ENCODE measurements at places on chromosomes 2 and 18.

DNA sequence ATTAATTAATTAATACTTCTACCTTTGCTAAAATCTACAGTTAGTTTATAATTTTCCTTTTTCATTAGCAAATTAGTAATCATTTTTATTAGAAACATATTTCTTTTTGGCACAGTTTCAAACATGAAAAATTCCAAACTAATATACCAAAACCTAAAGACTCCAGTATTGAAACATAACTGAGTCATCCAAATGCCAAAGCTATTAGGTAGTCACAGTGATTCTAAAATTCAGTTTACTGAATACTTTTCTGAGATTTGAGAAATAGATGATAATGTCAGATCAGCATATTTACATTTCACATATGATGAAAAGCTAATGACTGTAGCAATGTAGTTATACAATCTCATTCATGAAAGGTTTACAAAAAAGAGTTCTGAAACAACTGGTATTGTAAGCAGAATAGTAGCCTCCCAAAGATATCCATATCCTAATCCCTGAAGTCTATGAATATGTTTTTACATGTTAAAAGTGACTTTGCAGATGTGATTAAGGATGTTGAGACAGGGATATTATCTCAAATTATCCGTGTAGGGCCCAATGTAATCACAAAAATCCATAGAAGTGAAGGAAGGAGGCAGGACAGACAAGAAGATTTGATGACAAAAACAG is 680.2 kb upstream of the CHAC2 start:
- no peaks in the 10 kb centered on the region for H3K36me3 ChIP-seq
- no peaks in the 10 kb centered on the region for H3K27me3 ChIP-seq
- no peak overlapping the region for H3K4me3 ChIP-seq

DNA sequence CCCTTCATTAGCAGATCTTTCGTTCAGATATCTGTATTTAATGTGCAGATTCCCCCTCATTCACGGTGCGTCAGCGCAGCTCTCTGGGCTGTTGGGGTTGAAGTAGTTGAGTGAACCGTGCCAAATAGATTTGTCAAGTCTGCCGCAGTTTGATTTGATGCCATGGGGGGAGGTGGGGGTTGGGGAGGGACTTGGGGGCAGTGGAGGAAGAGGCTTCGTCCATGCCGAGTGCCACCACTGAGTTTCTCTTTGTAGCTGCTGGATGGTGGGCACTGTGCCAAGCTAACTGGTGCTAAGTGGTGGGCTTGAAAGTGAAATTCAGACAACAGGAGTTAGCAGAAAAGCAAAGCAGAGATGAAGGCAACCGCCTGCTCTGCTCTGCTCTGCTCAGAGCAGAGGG is 47.9 kb downstream of the NRP2 start:
- H3K27ac ChIP-seq: no peak overlapping the region
- no peaks in the 10 kb centered on the region for H3K36me3 ChIP-seq
- H3K27me3 ChIP-seq: no peaks in the 10 kb centered on the region
- no peak for DNase-seq
- H3K4me1 ChIP-seq: no peaks in the 10 kb centered on the region

DNA sequence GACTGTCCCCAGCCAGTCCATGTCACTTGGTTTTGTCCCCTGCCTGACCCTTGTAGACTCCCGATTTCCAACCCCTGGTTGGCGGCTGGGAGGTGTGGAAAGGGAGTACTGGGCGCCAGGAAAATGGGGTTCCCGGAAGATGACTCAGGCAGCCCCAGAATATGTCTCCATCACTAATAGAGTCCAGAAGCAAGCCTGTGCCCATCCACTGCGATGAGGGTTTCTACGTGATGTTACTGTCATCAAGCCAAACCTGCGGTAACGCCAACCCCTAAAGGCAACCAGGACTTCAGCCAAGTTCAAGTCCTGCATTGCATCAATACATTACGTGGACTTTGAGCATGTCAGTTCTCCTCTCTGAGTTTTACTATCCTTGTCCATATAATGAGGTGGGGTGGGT is 62.0 kb upstream of the TAF1B start:
- H3K4me3 ChIP-seq: no peak overlapping the region
- H3K27me3 ChIP-seq: no peaks in the 10 kb centered on the region
- H3K27ac ChIP-seq: no peak overlapping the region

DNA sequence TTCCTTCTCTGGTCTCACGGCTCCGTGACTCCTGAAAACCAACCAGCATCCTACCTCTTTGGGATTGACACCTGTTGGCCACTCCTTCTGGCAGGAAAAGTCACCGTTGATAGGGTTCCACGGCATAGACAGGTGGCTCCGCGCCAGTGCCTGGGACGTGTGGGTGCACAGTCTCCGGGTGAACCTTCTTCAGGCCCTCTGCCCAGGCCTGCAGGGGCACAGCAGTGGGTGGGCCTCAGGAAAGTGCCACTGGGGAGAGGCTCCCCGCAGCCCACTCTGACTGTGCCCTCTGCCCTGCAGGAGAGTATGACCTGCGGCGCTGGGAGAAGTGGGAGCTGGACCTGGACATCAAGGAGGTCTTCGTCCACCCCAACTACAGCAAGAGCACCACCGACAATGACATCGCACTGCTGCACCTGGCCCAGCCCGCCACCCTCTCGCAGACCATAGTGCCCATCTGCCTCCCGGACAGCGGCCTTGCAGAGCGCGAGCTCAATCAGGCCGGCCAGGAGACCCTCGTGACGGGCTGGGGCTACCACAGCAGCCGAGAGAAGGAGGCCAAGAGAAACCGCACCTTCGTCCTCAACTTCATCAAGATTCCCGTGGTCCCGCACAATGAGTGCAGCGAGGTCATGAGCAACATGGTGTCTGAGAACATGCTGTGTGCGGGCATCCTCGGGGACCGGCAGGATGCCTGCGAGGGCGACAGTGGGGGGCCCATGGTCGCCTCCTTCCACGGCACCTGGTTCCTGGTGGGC is 10.0 kb downstream of the PROC start:
- H3K4me3 ChIP-seq: no peak overlapping the region
- H3K4me1 ChIP-seq: peaks cover 5% of the 10 kb centered on the region
- DNase-seq: no peak
- no peak overlapping the region for H3K27ac ChIP-seq
- H3K36me3 ChIP-seq: no peaks in the 10 kb centered on the region

DNA sequence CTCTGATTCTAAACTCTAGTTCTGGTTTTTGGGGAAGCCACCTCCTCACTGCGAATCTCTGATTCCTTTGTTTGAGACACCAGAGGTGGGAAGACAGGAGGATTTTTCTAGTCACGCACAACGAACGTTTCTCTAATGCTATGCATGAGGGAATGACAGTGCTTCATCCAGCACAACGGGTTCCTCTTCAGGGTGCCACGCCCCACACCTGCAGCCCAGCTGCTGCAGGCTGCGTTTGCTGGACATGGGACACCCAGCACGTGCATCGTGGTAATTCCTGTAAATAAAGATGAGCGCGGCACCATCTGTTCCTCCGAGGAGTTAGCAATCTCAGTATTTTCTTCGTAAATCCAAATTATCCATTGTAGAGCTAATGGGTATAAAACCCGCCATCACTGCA is 37.5 kb upstream of the TPO start:
- no peak for DNase-seq
- H3K4me3 ChIP-seq: no peak overlapping the region
- H3K27me3 ChIP-seq: no peaks in the 10 kb centered on the region
- H3K27ac ChIP-seq: no peak overlapping the region
- H3K4me1 ChIP-seq: peaks cover 2% of the 10 kb centered on the region

GRCh38 chr2:107062173-107062572 is 176.2 kb upstream of the ST6GAL2 start:
- H3K36me3 ChIP-seq: no peaks in the 10 kb centered on the region
- no peaks in the 10 kb centered on the region for H3K4me1 ChIP-seq
- DNase-seq: no peak

DNA sequence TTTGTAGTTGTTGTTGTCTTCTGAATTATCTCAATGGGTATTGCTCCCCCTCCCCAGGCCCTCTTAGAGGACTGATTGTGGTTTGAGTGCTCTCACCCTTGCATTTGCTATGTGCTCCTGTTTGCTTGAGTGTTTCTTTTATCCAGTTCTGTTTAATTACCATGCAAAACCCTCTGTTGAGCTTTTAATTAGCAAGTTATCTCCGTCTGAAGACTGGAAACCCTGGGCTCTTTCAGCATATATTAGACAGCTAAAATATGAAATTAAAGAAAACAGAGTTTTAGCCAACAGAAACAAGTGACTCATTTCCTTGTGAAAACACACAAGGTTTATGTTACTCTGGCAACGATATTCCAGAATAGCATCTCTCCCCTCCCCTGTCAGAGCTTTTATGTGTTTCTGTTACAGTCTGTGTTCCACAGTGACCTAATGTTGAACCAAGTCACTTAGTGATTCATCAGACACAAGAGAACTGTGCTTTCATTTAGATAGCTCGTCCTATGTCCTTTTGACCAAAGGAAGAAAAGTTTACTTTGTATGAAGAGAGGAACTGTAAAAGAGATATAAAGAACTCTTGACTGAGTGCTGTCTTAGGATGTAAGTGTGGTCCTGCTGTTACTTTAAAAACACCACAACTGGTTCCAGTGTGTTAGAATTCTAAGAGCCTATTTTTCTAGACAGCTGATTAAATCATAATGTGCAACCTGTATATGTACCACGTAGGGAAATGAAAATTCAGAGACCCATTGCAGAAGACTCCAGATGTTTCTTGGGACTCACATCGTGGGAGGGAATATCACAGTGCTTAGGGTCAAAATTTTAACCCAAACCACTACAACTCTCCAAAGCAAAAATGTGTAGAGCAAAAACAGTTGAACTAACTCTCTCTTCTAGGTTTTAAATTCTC is 172.8 kb upstream of the RBMS1 start:
- no peak overlapping the region for H3K27ac ChIP-seq
- no peak overlapping the region for H3K4me3 ChIP-seq
- H3K27me3 ChIP-seq: no peaks in the 10 kb centered on the region
- peaks cover 19% of the 10 kb centered on the region for H3K4me1 ChIP-seq
- H3K36me3 ChIP-seq: no peaks in the 10 kb centered on the region
- DNase-seq: no peak

DNA sequence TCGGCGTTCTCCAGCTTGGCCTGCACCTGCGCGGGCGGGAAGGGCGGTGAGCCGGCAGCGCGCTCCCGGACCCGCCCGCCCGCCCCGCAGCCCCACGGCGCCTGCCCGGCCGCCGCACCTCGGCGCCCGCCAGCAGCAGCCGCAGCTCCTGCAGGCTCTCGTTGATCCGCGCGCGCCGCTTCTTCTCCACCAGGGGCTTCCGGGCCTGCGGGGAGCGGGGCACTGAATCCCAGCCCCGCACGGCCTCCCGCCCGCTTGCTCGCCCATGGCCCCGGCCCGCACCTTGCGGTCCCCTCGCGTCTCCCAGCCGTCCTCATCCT is 335 bp downstream of the HES6 start:
- H3K4me3 ChIP-seq: no peak overlapping the region
- peaks cover 25% of the 10 kb centered on the region for H3K27me3 ChIP-seq
- no peak overlapping the region for H3K27ac ChIP-seq

DNA sequence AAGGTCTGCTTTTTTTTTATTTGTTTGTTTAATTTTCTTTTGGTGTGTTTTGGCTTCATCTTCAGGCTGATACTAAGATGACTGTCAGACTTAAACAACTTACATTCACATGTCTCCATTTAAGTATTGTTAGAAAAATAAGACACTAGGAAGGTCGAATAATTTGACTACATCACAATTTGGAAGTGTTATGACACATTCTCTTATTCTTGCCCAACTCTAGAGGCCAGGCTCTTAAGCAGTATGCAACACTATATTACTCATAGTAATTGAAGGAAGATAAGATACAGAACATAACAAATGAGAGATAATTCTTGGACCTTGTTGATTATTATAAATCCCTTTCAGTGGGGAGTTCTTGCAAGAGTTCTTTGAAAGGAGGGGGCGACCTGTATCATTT is 295.3 kb upstream of the COL3A1 start:
- no peaks in the 10 kb centered on the region for H3K4me1 ChIP-seq
- H3K36me3 ChIP-seq: no peaks in the 10 kb centered on the region
- H3K27ac ChIP-seq: no peak overlapping the region
- H3K27me3 ChIP-seq: no peaks in the 10 kb centered on the region
- H3K4me3 ChIP-seq: no peak overlapping the region

DNA sequence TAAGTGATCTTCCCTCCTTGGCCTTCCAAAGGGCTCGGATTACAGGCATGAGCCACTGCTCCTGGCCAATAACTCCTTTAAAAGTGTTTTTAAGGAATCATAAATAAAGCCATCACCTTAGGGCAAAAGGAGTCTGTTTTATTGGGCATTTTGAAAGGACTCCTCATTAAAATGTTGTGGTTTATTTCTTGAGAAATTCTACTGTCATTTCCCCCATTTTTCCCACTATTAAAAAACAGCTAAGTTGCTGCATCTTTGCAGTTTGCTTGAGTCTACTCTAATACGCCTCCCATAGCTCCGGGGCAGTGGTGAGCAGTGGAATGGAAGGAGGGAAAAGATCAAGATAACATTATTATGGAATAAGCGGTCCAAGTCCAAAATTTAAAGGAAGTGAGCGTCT is 293.2 kb downstream of the PIEZO2 start:
- H3K4me1 ChIP-seq: no peaks in the 10 kb centered on the region
- H3K27ac ChIP-seq: no peak overlapping the region
- DNase-seq: no peak
- no peak overlapping the region for H3K4me3 ChIP-seq

DNA sequence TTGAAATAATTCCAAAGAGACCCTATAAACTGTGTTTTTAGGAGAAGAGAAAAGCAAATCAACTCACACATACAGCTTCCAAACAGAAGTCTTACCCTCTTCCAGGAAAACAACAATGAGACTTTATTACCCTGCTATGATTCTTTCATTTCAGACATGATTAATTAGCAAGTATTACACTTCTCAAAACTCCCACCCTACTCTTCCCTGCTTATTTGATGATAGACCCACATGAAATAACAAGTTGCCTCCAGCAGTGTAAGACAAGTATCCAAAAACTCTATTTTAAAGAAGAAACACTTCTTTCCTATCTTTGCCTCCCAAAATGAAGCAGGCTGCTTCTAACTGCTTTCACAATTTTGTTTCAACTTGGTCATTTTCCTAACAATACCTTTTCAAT is 4.1 kb downstream of the FIGN start:
- H3K36me3 ChIP-seq: peaks cover 2% of the 10 kb centered on the region
- peaks cover 13% of the 10 kb centered on the region for H3K27me3 ChIP-seq
- H3K4me3 ChIP-seq: no peak overlapping the region
- no peak for DNase-seq
- no peak overlapping the region for H3K27ac ChIP-seq

DNA sequence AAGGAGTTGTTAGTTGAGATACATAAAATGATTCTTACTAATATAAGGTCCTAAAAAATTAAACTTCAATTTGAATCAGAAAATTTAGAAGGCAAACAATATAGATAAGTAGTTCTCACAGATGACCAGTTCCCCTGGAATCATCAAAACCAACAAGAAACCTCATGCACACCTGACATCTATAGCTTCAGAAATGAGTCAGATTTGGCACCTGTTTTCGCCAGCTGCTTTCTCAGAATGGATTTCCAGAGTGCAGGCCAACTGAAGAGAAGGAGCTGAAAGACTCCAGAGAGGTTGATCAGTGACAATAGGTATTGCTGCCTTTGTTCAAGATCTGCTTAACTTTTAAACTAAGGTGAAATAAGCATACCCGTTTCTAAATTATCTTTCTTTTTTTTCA is 192.4 kb downstream of the RDH14 start:
- DNase-seq: no peak
- H3K27me3 ChIP-seq: peaks cover 14% of the 10 kb centered on the region
- H3K4me3 ChIP-seq: no peak overlapping the region
- H3K4me1 ChIP-seq: no peaks in the 10 kb centered on the region

- H3K36me3 ChIP-seq: peaks cover 27% of the 10 kb centered on the region
- peak overlapping the region; percentile 36 for H3K27ac ChIP-seq
- no peaks in the 10 kb centered on the region for H3K4me1 ChIP-seq
- DNase-seq: no peak
- H3K4me3 ChIP-seq: no peak overlapping the region
- no peaks in the 10 kb centered on the region for H3K27me3 ChIP-seq
Observed at GRCh38 chr2:239997686-239998409, 27.3 kb downstream of the NDUFA10 start.

Measured in activated naive CD4-positive, alpha-beta T cell treated with anti-CD3 and anti-CD28 coated beads for 36 hours (primary cell).